Parietal lobe (tissue), 2 donors: ENCODE measurements at places on chromosomes 1 and 21. TPM values are rescaled to one million over a fixed set of nuclear protein-coding genes. Genes with fewer than 3 reads are reported as not detected.

The DEDD gene
- 20.0 TPM for total RNA-seq

The ZSWIM5 gene
- 38.8 TPM for total RNA-seq

The DRAXIN gene
- total RNA-seq, result 103 TPM

The CYP4Z1 gene
- 0.63 TPM for total RNA-seq

The FGR gene
- total RNA-seq, result 0.31 TPM

The MAP3K7CL gene
- 3.8 TPM for total RNA-seq

The FNBP1L gene
- 381 TPM for total RNA-seq

The JAM2 gene
- total RNA-seq, result 41.0 TPM

The ZFP69 gene
- total RNA-seq, result 15.3 TPM

The PAX7 gene
- not detected for total RNA-seq

The GJC2 gene
- 1.3 TPM for total RNA-seq

The GPR37L1 gene
- 0.63 TPM for total RNA-seq

The NOS1AP gene
- 16.6 TPM for total RNA-seq

The CAP1 gene
- total RNA-seq, result 112 TPM

The OVAAL gene
- total RNA-seq, result not detected
